ENCODE measurements at places on chromosomes 12 and 14.
A peak's percentile ranks its signal among the peaks of the same experiment; 100 is the strongest.

- DNase-seq, result no peak
Measured at GRCh38 chr12:110622582-110622981, 8.7 kb downstream of the TCTN1 start.

DNA sequence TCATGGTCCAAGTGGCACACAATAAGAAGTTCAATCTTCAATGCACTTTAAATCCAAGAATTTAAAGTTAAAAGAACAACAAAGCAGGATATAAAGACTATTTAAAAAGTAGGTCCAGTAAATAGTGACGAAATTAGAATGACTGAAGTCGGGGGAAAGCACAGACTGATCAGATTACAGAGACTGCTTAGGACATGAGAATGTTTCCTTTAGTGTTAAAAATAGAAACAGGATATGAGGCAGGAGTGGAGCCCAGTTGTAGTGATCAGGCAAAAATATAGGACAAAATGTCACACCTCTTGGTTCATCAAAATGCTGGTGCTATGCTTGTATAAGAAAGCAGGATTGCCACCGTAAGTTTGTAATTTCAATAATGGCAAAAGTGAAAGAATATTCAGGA, 52.2 kb upstream of the CD163 start:
- peak; percentile 54 for DNase-seq

DNA sequence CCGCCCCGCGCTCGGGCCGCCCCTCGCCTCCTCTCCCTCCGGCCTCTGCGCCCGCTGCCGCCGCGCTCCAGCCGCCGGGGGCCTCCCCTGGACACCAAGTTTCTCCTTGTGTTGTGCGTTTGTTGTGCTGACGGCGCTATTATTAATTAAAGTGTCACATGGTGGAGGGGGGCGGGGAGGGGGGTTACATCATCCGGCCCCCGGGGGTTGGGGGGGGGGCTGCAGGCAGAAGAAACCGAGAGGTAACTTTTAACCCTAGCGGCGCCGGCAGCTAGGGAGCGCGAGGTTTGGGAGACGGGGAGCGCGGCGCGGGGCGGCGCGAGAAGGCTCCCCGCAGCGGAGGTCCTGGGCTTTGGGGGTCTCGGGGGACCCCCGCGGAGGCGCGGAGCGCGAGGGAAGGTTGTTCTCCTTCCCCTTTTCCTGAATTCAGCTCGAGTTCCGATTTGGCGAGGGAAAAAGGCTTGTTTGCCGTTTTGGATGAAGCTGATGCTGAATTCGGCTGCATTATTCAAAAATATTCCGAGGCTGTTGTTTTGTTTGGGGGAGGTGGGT, at the start of gene HRK:
Gene HRK (minus strand): TSS at position 117 of the 552 bp plus-strand sequence. CDS start 134 bp downstream, outside the sequence.
- DNase-seq, result no peak

- DNase-seq, result no peak
Measured at GRCh38 chr12:115574826-115575225, 702.7 kb downstream of the MED13L start.

DNA sequence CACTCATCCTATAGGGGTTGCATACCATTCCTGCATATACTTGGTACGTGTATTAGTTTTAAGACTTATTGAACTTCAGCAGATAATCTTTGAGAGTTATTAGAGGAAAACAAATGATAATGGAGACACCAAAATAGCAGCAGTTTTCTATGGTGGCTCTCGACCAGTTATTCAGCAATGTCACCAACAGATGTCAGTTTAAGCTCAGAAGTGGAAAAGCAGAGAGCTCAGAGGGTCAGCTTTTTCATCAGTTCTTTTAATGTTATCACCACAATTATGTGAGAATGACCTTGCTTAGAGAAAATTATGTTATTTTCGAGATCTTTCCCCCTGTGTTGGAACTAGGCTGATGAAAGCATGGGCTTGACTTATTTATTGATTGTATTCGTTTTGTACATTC, 32.0 kb downstream of the PTPN11 start:
- no peak for DNase-seq

- no peak for DNase-seq
Measured at GRCh38 chr14:71468701-71469100, 463.5 kb upstream of the RGS6 start.

GRCh38 chr12:41100572-41100971, 87.5 kb upstream of the PDZRN4 start:
- DNase-seq, result no peak

DNA sequence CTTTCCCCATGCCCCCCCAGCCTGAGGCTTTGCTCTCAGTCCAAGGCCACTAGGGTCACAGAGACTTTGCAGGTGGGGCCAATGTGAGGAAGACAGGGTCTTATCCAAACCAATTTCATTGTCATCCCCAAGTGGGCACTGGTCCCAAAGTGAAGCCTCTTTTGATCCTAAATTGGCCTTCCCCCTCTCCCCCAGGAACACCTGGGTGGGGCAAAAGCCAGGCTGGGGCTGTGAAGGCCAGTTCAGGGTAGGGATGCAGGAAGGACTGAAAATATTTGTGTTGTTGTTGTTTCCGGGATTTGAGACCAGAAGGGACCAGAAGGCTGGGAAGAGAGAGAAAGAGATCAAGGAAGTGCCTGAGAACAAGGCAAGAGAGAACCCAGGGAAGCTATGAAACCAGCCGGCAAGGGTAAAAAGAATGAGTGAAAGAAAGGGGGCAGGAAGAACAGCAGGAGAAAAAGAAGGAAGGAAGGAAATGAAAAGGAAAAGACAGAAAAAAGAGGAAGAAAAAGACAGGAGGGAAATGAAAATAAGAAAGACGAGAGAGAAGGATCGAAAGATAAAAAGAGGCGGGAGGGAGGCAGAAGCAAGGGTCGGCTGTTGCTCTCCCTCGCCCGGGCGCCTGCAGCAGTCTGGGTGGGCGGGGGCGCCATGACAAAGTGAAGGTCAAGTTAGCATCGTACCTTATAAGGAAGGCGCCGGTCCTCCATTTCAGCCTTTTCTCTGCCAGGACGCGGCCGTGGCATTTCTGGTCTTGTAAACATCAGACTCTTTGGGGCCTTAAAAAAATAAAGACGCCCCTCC, 7.4 kb upstream of the HOXC11 start:
- DNase-seq, result no peak

DNA sequence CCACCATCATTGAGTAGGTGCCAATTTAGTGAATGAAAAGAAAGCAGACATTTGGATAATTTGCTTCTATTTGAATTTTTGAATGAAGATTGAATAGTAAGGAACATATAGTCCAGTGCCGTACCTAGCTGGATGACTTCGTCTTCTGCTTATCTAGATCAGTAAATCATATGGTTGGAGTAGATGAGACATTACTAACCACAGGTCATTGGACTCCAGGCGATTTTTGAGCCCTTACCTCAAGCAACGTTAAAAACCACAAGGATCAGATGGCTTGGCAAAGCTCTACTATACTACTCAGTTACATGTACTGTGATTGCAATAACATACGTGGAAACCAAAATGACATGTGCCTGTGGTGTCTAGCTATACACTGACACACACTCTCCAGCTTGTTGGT, 1.7 kb upstream of the SPATS2 start:
- DNase-seq, result no peak

DNA sequence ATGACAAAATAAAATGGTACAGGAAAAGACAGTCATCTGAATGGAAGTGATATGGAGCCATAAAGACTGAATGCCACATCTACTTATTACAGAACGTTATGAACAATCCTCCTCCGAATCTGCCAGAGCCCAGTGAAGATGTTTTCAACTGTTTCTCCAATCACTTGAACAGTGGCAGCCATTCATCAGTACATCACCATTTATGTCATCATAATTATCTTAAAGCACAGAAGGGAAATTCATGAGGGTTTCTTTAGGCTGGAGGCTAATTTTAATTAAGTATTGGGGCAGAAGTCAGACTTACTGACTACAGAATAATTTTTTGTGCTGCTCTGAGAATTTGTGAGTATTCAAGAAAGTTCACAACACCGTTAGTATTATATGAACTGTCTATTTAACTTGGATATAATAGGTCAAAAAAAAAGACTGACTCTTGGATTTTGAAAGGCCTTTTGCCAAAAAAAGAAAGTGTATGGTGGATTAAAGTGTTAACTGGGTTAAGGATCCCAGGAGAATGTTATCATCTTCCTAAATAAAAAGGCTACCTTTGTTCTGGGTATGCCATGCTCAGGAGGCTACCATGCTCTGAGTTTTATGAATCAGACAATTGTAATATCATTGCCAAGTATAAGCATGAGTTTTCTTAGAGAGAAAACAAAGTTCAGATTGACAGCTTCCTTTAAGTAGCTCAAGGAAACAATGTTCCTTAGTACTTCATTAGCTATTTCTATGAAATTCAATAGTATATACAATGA, 40.1 kb downstream of the PDZRN4 start:
- DNase-seq, result no peak

DNA sequence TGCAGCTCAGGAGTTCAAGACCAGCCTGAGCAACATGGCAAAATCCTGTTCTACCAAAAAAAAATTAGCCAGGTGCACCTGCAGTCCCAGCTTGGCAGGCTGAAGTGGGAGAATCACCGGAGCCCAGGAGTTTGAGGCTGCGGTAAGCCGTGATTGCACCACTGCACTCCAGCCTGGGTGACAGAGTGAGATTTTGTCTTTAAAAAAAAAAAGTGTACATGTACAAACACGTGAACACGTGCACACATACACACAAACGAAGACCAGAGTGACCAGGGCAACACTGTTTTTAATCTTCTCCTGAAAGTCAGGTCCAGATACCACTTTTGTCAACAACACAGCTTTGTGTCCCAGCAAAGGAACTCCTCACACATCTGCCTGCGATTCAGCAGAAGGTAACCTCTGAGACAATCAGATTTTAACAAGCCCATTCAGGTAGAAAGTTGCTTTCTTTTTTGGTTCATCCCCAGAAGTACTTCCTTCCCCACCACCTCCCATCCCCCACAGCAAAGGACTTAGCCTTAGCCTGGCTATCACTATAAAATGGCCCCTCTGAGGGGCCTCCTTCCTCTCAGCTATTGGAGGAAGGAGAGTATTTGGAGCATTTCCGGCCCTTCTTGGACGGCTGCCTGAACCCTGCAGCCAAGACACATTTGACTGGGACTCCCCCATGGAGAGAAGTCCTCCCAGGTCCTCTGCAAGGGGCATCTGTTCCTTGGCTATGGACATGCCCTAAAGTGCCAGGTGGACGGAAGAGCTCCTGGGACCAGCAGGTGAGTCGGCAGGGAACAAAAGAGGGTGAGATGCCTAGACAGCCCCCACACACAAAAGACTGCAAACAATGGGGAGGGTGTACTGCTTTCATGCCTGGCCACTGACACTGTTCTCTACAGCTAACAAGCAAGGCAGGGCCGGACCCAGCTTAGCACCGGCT, 9.8 kb downstream of the CTDSP2 start:
- DNase-seq, result peak; percentile 65

DNA sequence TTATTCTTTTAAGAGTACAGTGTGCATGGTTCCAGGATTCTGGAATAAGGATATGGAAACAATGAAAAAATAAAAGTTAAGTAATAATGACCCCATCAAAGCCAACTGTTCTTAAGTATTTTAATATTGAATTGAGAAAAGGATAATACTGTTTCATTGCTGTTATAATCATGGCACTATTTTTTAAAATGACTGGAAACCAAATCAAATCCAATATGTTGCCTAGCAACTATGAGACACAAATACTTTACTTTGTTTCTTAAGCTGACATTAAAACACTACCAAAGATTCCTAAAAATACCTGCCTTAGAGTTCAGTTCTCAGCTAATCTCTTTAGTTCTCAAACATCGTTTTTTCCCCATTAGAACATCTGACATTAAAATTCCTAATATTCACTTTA, 66.4 kb upstream of the OTOGL start:
- no peak for DNase-seq

GRCh38 chr12:98701166-98701565, 56.1 kb downstream of the APAF1 start:
- DNase-seq, result no peak

DNA sequence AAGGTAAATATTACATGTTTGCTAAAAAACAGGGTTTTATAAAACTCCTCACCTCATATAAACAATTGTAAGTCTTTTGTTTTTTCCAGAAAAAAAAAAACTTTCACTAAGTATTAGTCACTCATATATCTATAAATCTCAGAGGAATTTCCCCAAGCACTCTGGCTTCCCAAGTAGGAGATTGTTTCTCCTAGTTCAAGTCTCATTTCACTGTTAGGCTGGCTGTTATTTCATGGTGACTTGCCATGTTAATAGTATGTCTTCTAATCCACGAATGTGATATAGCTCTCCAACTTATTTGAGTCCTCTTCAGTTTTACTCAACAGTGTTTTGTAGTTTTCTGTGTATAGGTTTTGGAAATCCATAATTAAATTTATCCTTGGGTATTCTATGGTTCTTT, 61.6 kb downstream of the CAPZA3 start:
- no peak for DNase-seq

- no peak for DNase-seq
Measured at GRCh38 chr12:121943926-121944325, 25.5 kb downstream of the CFAP251 start.

- no peak for DNase-seq
Measured at GRCh38 chr12:52175371-52176350, 16.2 kb downstream of the KRT80 start.

DNA sequence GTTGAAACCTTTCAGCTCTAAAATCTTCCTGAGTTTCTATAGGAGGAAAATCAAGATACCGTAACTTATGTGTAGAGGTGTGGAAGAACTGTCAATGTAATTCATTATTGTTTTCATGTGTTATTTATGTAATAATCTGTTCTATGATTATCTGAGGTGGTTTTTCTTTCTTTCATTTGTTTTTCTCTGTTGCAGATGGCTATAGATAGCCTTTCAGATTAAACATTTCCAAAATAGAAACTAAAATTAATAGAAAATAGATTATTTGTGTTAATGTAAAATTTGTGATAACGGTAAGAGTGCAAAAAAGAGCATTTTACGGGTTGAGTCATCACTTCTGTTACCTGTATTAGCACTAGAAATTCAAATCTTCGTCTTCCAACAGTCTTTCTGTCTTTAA, 128.8 kb downstream of the SYNE2 start:
- no peak for DNase-seq

DNA sequence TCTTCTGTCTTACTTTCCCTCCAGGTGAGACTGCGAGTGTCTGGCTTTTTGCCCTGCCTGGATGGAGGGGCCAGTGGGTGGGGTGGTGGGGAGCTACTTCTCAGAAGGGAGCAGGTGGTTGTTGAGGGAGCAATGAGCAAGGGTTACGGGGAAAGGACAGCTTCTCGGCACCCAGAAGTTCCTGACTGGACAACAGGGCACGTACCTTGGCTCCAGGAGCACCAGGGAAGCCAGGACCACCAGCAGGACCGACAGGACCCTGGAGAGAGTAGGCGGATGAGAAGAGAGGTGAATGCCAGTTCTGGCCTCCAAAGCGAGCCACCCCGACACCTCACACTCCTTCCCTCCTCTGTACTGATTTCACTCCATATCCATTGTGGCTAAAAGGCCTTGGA, 15.3 kb downstream of the COL2A1 start:
- no peak for DNase-seq

DNA sequence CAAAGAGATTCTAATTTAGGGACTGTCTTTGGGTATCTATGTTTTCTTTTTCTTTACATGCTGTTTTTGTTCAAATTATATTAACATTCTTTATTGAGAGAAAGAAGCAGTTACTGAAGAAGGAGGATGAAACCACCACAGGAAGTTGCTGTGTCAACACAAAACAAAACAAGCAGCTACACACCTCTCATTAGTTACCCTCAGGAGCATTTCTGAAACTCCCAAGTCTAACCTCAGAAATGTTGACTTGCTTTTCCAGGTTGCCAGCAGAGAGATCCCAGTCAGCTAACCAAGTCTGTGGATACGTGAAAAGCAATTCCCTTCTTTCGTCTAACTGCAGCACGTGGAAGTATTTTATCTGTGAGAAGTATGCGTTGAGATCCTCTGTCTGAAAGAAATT, 33.5 kb downstream of the CLEC1A start:
- no peak for DNase-seq

GRCh38 chr14:34781242-34781641, 66.8 kb upstream of the CFL2 start:
- DNase-seq, result peak; percentile 94

- peak; percentile 73 for DNase-seq
Measured at GRCh38 chr12:65615118-65615517, 209.2 kb upstream of the HMGA2 start.
